Esophagus muscularis mucosa (tissue), 4 donors: ENCODE measurements at places on chromosomes 5 and 9. TPM values are rescaled to one million over a fixed set of nuclear protein-coding genes. Genes with fewer than 3 reads are reported as not detected.

GRCh38 chr9:118809160-118809625, 560.0 kb downstream of the BRINP1 start:
- H3K4me1 ChIP-seq, result no peaks in the 10 kb centered on the region
- H3K27me3 ChIP-seq, result no peaks in the 10 kb centered on the region
- DNase-seq, result no peak
- no peaks in the 10 kb centered on the region for H3K36me3 ChIP-seq
- H3K4me3 ChIP-seq, result no peak overlapping the region

DNA sequence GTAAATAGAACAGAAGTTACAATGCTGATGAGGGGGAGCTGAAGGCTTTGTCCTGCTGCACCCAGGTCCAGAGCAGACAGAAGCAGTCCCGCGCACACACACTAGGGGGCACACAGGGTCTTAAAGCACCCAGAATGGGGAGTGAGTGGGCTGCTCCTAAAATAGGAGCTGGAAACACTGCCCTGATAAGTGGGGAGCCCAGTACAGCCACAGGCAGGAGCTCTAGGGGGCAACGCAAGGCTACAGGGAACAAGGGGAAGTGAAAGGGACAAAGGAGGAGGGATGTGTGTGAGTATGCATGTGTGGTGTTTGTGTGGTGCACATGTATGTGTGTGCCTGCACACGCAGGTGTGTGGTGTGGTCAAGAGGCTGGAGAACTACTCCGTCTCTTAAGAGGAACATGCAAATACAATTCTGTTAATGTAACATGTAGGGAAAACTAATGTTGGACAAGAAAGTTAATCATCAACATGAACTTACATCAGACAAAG, 191.5 kb downstream of the ROR2 start:
- H3K36me3 ChIP-seq, result no peaks in the 10 kb centered on the region
- no peak for DNase-seq
- no peaks in the 10 kb centered on the region for H3K4me1 ChIP-seq
- H3K27ac ChIP-seq, result no peak overlapping the region
- H3K27me3 ChIP-seq, result no peaks in the 10 kb centered on the region
- no peak overlapping the region for H3K4me3 ChIP-seq

DNA sequence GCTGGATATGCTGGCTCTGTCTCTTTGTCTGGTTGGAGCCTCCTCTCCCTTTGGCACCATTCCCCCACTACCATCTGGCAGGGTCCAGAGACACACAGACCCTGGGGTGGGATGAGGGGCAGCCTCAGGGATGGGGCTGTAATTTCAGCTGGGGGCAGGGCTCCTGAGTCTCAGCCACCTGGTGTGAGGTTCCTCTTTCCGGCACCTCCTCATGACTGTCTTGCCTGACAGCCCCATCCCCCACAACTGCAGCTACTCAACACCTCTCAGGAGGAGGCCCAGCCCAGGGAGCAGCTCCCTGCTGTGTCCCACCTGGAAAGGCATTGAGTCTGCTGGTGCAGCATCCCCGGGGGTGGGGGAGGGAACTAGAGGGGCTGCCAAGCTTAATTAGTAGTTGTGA, 11.7 kb upstream of the RPS14 start:
- no peak for DNase-seq
- no peaks in the 10 kb centered on the region for H3K27me3 ChIP-seq
- H3K4me1 ChIP-seq, result peaks cover 40% of the 10 kb centered on the region

PHYHD1 gene
- 10.4 TPM for total RNA-seq

DNA sequence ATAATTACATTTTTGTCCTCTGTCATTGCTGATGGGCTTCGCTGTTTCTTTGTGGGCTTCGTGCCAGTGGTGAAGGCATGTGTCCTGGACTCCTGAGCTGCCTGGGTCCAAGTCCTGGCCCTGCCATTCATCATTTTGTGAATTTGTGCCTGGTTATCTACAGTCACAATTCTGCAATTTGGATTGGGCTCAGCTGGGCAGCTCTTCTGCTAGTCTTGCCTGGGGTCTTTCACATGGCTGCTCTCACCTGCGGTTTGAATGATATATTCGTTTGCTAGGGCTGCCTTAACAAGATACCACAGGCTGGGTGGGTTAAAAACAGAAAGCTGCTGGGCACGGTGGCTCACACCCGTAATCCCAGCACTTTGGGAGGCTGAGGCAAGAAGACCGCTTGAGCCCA, 192.7 kb upstream of the IER5L start:
- H3K27me3 ChIP-seq, result no peaks in the 10 kb centered on the region
- no peaks in the 10 kb centered on the region for H3K36me3 ChIP-seq
- no peaks in the 10 kb centered on the region for H3K4me1 ChIP-seq
- DNase-seq, result no peak
- no peak overlapping the region for H3K27ac ChIP-seq
- no peak overlapping the region for H3K4me3 ChIP-seq

NOXA1 gene
- 3.4 TPM for total RNA-seq

DNA sequence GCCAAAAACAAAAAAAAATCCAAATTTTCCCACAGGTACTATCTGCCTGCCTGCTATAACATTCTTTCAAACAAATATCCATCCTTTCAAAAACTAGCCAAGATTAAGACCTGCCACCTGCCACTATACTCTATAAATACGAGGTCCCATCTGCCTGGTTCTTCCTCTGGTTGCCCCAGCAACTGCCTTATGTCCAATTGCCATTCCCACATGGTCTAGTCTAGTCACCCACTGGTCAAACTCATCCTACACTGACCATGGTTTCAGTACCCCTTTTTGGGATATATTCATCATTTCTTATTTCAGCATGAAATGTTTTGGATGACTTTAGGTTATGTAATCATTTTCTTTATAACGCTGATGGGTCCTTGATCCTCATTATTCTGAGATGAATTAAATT, 95.1 kb upstream of the CCNG1 start:
- H3K4me3 ChIP-seq, result no peak overlapping the region
- DNase-seq, result no peak
- no peak overlapping the region for H3K27ac ChIP-seq

- DNase-seq, result no peak
- no peak overlapping the region for H3K27ac ChIP-seq
- H3K36me3 ChIP-seq, result no peaks in the 10 kb centered on the region
- H3K27me3 ChIP-seq, result no peaks in the 10 kb centered on the region
- no peak overlapping the region for H3K4me3 ChIP-seq
Observed at GRCh38 chr9:132857031-132857430, 21.1 kb downstream of the AK8 start.

DNA sequence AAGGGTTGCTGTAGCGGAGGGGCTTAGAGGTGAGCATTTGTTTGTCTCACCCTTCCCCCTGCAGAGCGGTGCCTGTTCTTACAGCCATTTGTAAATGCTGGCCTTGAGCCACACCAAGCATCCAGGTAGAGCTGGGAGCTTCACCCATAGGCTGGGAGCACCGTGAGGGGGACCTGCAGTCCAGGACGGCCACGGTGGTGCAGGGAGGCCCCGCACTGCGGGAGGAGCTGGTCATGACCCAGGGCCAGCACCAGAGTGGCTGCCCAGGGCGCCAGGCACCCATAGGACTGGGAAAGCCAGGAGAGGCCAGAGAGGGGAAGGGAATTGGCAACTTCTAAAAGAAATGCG, 197.3 kb upstream of the ADAMTS16 start:
- no peak for DNase-seq
- H3K27me3 ChIP-seq, result no peaks in the 10 kb centered on the region
- no peaks in the 10 kb centered on the region for H3K36me3 ChIP-seq
- no peaks in the 10 kb centered on the region for H3K4me1 ChIP-seq
- no peak overlapping the region for H3K27ac ChIP-seq
- no peak overlapping the region for H3K4me3 ChIP-seq

- DNase-seq, result no peak
Observed at GRCh38 chr9:114558027-114558675, 29.4 kb upstream of the ATP6V1G1 start.

- no peak overlapping the region for H3K4me3 ChIP-seq
- H3K27me3 ChIP-seq, result no peaks in the 10 kb centered on the region
- H3K4me1 ChIP-seq, result no peaks in the 10 kb centered on the region
- no peak for DNase-seq
Observed at GRCh38 chr9:99948896-99949295, 42.4 kb downstream of the STX17 start.

GRCh38 chr5:139368613-139369012, 14.5 kb downstream of the SLC23A1 start:
- H3K36me3 ChIP-seq, result peaks cover 81% of the 10 kb centered on the region
- no peak for DNase-seq
- H3K27me3 ChIP-seq, result no peaks in the 10 kb centered on the region
- H3K4me3 ChIP-seq, result no peak overlapping the region
- no peak overlapping the region for H3K27ac ChIP-seq

PRR16 gene
- total RNA-seq, result 2.9 TPM

FAM13B gene
- 73.1 TPM for total RNA-seq

GRCh38 chr5:8360012-8360411, 491.1 kb downstream of the MTRR start:
- H3K27ac ChIP-seq, result no peak overlapping the region
- no peaks in the 10 kb centered on the region for H3K36me3 ChIP-seq
- H3K4me1 ChIP-seq, result no peaks in the 10 kb centered on the region
- H3K4me3 ChIP-seq, result no peak overlapping the region

DNA sequence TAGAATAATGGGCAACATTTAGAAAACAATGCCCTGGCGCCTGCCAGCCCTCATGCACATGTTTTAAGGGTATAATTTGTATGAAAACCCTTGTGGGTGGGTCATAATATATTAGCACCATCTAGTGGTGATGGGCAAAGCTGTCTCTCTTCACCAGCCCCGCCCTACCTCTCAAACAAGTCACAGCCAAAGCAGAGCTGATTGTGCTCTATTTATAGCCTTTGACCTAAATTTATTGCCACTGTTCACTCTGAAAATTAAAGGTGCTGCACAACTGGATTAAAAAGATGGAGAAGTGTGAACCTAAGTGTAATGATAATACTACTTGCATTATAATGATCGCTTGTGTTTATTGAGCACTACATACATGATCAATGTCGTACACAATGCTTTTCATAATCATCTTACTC, 131.9 kb upstream of the ANKH start:
- H3K4me3 ChIP-seq, result no peak overlapping the region
- no peak for DNase-seq
- H3K27ac ChIP-seq, result no peak overlapping the region
- peaks cover 13% of the 10 kb centered on the region for H3K4me1 ChIP-seq
- no peaks in the 10 kb centered on the region for H3K36me3 ChIP-seq

NSG2 gene
- 5.4 TPM for total RNA-seq

- no peak within 1 kb of the TSS for H3K27ac ChIP-seq
- no peaks in the 10 kb centered on the region for H3K36me3 ChIP-seq
- H3K4me3 ChIP-seq, result no peak within 1 kb of the TSS
- H3K27me3 ChIP-seq, result no peaks in the 10 kb centered on the region
- no peaks in the 10 kb centered on the region for H3K4me1 ChIP-seq
- no peak for DNase-seq
Observed at GRCh38 chr9:21141427-21141882, at the start of gene IFNW1. IFNW1 (minus strand) TSS chr9:21141832; CDS start chr9:21141570, 262 bp downstream.

FGF1 gene
- total RNA-seq, result 1.7 TPM

PCDHA9 gene
- under 0.01 TPM for total RNA-seq

DNA sequence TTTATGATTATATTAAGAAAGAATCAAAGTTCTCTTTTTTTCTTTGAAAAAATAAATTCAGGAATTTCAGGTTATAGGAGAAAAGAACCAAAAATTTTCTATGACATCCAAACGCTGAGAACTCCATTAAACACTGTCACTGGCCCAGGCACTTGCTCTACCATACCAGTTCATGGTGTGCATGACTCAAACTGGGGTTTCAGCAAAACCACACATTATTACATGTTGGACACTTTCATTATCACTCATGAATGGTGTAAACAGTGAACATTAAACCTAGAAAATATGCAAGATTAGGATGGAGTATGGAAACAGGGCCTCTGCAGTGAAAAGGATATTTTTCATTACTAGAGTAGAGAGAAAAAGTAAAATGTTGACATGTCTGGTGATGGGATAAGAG, 369.9 kb upstream of the FAM174A start:
- H3K4me3 ChIP-seq, result no peak overlapping the region
- no peaks in the 10 kb centered on the region for H3K36me3 ChIP-seq
- no peaks in the 10 kb centered on the region for H3K27me3 ChIP-seq
- DNase-seq, result no peak
- H3K27ac ChIP-seq, result no peak overlapping the region
- no peaks in the 10 kb centered on the region for H3K4me1 ChIP-seq

DNA sequence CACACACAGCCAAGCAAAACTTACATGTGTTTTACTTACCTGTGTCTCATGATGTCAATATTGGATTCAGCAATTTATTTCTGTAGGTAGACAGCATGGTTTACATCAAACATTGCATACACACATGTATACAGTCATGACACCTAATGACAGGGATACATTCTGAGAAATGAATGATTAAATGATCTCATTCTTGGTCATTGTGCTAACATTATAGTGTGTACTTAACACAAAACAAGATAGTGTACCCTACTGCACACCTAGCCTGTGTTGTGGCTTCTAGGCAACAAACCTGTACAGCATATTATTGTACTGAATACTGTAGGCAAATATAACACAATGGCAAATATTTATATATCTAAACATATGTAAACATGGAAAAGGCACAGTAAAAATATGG, 28.0 kb downstream of the ISOC1 start:
- DNase-seq, result no peak
- no peaks in the 10 kb centered on the region for H3K27me3 ChIP-seq
- H3K36me3 ChIP-seq, result peaks cover 1% of the 10 kb centered on the region
- no peak overlapping the region for H3K27ac ChIP-seq

- no peak for DNase-seq
- no peaks in the 10 kb centered on the region for H3K27me3 ChIP-seq
- no peaks in the 10 kb centered on the region for H3K36me3 ChIP-seq
- peaks cover 17% of the 10 kb centered on the region for H3K4me1 ChIP-seq
Observed at GRCh38 chr9:22040760-22041159, 31.7 kb upstream of the CDKN2B start.

DNA sequence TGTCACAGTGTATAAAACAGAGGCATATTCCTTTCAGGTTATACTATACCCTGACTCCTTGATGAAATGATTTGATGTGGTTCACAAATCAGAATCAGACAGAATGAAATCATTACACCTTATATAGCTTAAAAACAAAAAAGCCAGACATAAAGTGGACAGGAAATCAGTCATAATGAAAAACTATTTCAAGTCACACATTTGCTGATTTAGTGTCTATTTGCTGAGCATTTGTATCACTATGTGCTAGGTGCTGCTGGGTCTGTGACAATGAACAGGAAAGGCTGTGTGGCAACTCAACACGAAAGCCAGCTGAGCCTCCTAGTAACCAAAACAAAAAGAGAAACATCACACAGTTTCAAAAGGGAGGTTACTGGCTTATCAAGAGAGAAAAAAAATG, 194.0 kb downstream of the EFNA5 start:
- no peak overlapping the region for H3K4me3 ChIP-seq
- H3K36me3 ChIP-seq, result no peaks in the 10 kb centered on the region
- H3K27ac ChIP-seq, result no peak overlapping the region
- no peaks in the 10 kb centered on the region for H3K4me1 ChIP-seq
- DNase-seq, result no peak
- no peaks in the 10 kb centered on the region for H3K27me3 ChIP-seq
